ENCODE measurements at places on chromosomes 7 and 10. TPM values are rescaled to one million over a fixed set of nuclear protein-coding genes. Genes with fewer than 3 reads are reported as not detected.

The SHH gene
- total RNA-seq = not detected

The WNT2 gene
- total RNA-seq = not detected

The TRIM50 gene
- total RNA-seq = not detected

DNA sequence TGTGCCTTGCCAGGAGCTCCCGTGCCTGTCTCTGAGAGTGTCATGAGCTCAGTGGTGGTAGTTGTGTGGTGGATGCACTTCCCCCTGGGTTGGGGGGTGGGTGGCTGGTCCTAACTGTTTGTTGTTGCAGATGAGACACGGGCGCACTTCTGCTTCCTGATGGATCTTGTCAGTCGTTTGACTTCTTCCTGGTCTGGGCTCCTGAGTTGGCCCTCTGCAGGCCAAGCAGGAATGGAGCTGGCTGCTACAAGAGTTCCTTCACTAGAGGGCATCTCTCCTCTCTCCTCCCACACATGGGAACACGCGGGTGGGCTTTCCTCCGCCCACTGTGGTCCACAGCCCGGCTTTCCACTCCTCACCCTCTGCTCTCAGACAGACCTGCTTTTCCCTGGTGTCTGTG, 82.0 kb downstream of the BMS1 start:
- no peak overlapping the region for H3K27ac ChIP-seq
- no peak for DNase-seq
- no peaks in the 10 kb centered on the region for H3K27me3 ChIP-seq
- no peaks in the 10 kb centered on the region for H3K4me1 ChIP-seq
- no peak overlapping the region for H3K4me3 ChIP-seq

GRCh38 chr7:23055582-23056178, 41.8 kb upstream of the HYCC1 start:
- peak; percentile 66 for DNase-seq
- H3K36me3 ChIP-seq = no peaks in the 10 kb centered on the region
- no peaks in the 10 kb centered on the region for H3K4me1 ChIP-seq
- H3K4me3 ChIP-seq = no peak overlapping the region
- H3K27ac ChIP-seq = no peak overlapping the region

DNA sequence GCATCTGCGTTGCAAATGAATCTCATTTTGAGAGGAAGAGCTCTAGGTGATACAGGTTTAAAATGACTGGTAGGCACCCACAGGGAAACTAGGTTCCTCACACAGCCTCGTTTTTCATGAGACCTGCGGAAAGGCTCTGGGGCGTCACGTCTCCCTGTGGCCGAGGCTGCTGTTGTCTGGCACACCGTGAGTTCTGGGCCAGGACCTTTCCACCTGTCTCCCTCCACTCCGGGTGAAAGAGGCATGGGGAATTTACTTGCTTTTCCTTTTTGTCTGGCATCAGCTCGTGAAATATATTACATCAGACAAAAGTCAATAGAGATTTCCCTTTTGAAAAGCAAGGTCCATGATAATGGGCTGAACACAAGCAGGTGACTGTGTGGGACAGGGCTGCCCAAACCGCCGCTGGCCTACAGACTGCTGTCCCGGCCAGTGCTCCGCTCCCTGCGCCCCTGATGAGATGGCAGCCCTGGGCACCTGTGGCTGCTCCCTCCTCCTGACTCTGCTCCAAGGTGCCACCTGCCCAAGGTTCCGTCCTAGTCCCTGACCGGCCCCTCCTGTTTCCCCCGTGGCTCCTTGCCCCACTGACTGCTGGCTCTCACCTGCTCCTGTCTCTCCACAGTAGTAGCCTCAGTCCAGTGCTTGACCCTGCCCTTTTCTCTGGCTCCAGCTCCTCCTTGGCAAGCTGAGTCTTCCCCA, 109.6 kb downstream of the NKX6-2 start:
- no peaks in the 10 kb centered on the region for H3K36me3 ChIP-seq
- no peaks in the 10 kb centered on the region for H3K27me3 ChIP-seq
- DNase-seq = no peak
- no peak overlapping the region for H3K27ac ChIP-seq

- no peaks in the 10 kb centered on the region for H3K36me3 ChIP-seq
- no peaks in the 10 kb centered on the region for H3K27me3 ChIP-seq
- H3K27ac ChIP-seq = no peak overlapping the region
- H3K4me1 ChIP-seq = no peaks in the 10 kb centered on the region
Measured at GRCh38 chr7:91657483-91658071, 222.9 kb downstream of the MTERF1 start.

GRCh38 chr10:11144626-11145494, 127.2 kb downstream of the CELF2 start:
- no peak overlapping the region for H3K4me3 ChIP-seq
- no peaks in the 10 kb centered on the region for H3K27me3 ChIP-seq
- H3K36me3 ChIP-seq = no peaks in the 10 kb centered on the region
- no peak for DNase-seq

- H3K27me3 ChIP-seq = no peaks in the 10 kb centered on the region
- no peak for DNase-seq
- H3K27ac ChIP-seq = no peak overlapping the region
- H3K4me3 ChIP-seq = no peak overlapping the region
Measured at GRCh38 chr7:48107926-48108472, 18.9 kb downstream of the UPP1 start.

- peaks cover 51% of the 10 kb centered on the region for H3K4me1 ChIP-seq
- no peak overlapping the region for H3K27ac ChIP-seq
- H3K27me3 ChIP-seq = no peaks in the 10 kb centered on the region
- no peaks in the 10 kb centered on the region for H3K36me3 ChIP-seq
Measured at GRCh38 chr7:137999496-138000080, 2.3 kb downstream of the CREB3L2 start.

DNA sequence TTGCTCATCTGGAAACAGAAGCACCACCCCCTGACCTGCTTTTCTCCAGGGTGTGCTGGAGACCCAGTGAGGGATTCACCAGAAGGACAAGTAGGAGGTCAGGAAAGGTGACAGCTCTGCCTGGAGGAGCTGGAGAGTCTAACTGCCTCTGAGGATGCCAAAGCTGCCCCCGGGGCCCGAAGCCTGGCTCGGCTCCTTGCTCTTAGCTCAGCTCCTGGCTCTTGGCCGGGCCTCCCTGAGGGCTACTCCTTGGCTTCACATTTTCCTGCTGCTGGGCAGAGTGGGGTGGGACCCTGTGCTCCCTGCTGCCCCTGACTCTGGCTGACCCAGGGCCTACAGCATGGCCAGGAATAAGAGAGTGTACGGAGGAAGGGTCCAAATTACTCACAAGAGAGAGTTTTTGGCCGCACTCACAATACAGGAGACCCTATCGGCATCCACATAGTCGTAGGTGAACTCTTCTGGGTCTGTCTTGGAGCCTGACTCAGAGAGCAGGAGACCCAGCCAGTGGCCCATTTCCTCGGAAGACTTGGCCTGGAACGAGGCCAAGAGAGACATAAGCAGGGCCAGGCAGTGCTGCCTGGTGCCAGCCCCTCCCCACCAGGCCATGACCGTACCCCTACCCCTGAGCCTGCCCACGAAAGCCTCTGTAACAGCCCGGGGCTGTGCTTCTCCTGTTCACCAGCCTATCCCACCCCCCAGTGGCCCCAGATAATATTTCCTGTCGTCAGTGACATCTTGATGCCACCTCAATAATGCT, 63.1 kb downstream of the VWA2 start:
- no peaks in the 10 kb centered on the region for H3K36me3 ChIP-seq
- H3K27ac ChIP-seq = no peak overlapping the region
- H3K4me1 ChIP-seq = peaks cover 7% of the 10 kb centered on the region
- H3K4me3 ChIP-seq = no peak overlapping the region
- H3K27me3 ChIP-seq = no peaks in the 10 kb centered on the region
- no peak for DNase-seq

- H3K4me1 ChIP-seq = no peaks in the 10 kb centered on the region
- H3K4me3 ChIP-seq = no peak overlapping the region
- no peak for DNase-seq
- H3K36me3 ChIP-seq = no peaks in the 10 kb centered on the region
Measured at GRCh38 chr7:42945821-42946626, 13.8 kb downstream of the MRPL32 start.

DNA sequence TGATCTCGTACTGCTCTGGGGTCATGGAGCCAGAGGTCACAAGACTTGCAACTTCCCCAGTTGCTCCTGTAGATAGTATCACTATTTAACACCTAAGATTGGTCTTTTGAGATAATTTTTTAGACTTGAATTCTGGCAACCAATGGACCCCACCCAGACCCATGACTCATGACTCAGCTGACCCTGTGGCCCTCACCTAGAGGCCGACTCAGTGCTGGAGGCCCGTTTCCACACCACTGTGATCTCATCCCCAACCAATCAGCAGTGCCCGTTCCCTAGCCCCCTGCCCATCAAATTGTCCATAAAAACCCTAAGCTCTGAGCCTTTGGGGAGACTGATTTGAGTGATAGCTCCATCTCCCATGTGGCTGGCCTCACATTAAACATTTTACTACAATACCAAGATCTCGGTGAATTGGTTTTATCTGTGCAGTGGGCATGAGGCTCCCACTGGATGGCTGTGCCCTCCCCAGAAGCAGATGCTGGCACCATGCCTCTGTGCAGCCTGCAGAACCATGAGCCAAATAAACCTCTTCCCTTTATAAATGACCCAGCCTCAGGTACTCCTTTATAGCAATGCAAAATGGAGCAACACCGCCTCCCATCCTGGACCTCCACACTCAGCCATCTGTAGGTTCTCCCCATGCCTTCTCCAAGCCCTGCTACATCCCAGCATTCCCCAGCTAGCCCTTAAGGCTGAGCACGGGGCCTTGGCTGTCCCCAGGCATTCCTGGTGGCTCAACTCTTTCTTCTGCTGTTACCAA, 98.8 kb downstream of the PRKAG2 start:
- H3K36me3 ChIP-seq = peaks cover 5% of the 10 kb centered on the region
- H3K27ac ChIP-seq = no peak overlapping the region
- no peak for DNase-seq
- H3K4me3 ChIP-seq = no peak overlapping the region
- H3K27me3 ChIP-seq = no peaks in the 10 kb centered on the region
- peaks cover 7% of the 10 kb centered on the region for H3K4me1 ChIP-seq

GRCh38 chr7:36863901-36864701, 139.8 kb upstream of the AOAH start:
- DNase-seq = no peak
- peaks cover 30% of the 10 kb centered on the region for H3K36me3 ChIP-seq
- no peak overlapping the region for H3K27ac ChIP-seq
- H3K4me3 ChIP-seq = no peak overlapping the region
- no peaks in the 10 kb centered on the region for H3K27me3 ChIP-seq

DNA sequence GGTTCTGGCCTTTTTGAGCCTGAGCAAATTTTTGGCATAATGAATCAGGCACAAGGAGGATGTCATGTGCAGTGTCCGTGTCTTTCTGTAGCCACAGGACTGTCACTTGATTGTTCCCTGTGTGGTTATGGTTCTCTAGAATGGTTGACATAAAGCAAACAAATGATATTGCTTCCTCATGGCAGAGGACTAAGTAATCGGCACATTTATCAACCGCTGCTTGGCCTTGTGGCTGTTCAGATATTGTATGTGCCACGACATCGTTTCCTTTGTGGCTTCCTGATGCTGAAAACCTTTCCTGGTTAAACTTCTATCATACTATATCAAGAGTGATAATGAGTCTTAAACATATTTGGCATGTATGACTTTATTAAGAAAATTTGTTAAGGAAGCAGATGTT, 598.8 kb downstream of the SUGCT start:
- H3K27me3 ChIP-seq = no peaks in the 10 kb centered on the region
- H3K36me3 ChIP-seq = no peaks in the 10 kb centered on the region
- no peak overlapping the region for H3K27ac ChIP-seq

GRCh38 chr7:119842337-119842736, 430.6 kb upstream of the KCND2 start:
- no peak for DNase-seq
- H3K4me1 ChIP-seq = no peaks in the 10 kb centered on the region
- H3K36me3 ChIP-seq = no peaks in the 10 kb centered on the region
- no peak overlapping the region for H3K27ac ChIP-seq
- no peak overlapping the region for H3K4me3 ChIP-seq
- no peaks in the 10 kb centered on the region for H3K27me3 ChIP-seq

All from CD4-positive, alpha-beta memory T cell (primary cell).